ENCODE measurements at places on chromosomes 4 and X.

DNA sequence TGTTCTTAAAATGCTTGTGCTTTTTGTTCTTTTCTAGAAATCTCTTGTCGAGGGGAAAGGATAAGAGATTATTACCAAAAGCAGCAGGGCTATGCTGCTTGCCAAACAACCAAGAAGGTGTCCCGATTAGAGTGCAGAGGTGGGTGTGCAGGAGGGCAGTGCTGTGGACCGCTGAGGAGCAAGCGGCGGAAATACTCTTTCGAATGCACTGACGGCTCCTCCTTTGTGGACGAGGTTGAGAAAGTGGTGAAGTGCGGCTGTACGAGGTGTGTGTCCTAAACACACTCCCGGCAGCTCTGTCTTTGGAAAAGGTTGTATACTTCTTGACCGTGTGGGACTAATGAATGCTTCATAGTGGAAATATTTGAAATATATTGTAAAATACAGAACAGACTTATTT lies 81.5 kb upstream of the PACRGL start:
- peak; percentile 10 for DNase-seq

DNA sequence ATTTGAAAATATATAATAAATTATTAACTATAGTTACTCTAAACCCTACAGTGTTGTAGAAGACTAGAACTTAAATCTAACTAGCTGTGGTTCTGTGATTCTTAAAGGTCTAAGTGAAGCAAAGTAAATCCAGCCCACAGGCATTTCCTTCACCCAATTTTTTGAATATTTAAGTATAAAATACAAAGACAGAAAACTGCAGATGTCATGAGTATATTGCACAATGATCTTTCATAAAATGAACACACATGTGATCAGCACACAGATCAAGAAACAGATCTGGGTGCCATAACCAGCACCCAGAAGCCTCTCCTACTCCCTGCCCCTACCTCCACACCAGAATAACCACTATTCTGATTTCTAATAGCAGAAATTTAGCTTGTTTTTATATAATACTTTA lies 82.9 kb downstream of the CAMK2D start:
- no peak for DNase-seq

- DNase-seq: peak; percentile 7
These were observed 52.1 kb upstream of the PCDH10 start for GRCh38 chr4:133096972-133097371.

DNA sequence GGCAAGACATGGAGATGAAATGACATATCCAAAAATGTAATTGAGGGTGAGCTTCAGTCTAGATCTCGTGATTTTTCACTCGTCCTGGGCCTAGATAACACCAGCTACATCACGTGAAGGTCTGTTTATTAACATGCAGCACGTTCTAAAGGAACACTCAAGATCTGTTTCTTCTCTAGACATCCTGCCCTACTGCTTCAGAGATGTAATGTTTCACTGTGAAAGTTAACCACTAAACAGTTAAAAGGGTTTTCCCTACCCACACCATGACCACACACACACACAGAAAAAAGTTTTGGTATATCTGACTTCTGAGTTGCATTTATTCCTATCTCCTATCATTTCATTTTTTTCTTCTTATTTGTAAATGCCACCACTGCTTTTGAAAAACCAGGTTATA lies 52.3 kb upstream of the SMIM31 start:
- no peak for DNase-seq

DNA sequence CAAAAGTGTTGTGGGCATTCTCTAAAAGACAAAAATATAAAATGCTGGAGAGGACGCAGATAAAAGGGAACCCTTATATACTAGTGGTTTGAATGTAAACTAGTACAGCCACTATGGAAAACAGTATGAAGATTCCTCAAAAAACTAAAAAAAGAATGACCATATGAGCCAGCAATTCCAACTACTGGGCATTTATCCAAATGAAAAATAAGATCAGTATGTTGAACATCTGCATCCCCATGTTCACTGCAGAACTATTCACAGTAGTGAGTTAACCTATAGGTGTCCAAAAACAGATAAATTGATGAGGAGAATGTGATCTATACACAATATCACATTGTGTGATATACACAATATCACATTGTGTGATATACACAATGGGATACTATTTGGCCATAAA lies 1615.3 kb downstream of the PCDH18 start:
- no peak for DNase-seq

DNA sequence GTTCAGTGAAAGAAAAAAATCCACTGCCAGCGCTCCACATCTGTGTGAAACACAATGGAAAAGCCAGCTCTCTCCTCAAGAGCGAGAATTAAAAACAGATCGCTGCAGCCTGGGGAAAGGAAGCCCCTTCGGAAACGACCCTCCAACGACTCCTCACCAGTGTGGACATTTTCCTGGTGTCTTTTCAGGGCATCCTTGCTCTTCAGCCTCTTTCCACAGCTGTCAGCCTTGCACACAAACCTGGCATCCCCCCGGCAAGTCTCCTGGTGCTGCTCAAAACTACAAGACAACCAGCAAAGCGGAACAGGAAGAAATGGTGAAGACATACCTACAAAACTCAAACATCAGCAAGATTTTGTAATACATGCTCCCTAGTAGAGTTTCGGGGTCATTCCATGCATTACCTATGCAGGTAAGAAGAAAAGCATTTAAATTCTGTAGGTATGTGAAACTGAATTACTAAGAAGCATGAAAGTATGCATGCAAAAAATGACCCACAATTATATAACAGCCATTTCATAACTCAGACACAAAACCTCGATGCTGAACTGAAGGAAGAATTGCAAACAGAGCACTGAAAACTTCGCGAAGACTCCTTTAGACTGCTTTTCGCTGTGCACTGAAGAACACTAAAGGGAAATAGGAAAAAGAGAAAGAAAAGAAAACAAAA lies 106.1 kb downstream of the PRDM5 start:
- no peak for DNase-seq

- DNase-seq: no peak
These were observed 51.5 kb downstream of the NPNT start for GRCh38 chr4:105946771-105947170.

GRCh38 chrX:42619068-42619467 lies 158.9 kb downstream of the PPP1R2C start:
- DNase-seq: no peak

GRCh38 chr4:158769175-158769921 lies 522 bp downstream of the FNIP2 start:
- DNase-seq: peak; percentile 48

GRCh38 chrX:19212037-19212436 lies 89.8 kb upstream of the ADGRG2 start:
- DNase-seq: no peak

DNA sequence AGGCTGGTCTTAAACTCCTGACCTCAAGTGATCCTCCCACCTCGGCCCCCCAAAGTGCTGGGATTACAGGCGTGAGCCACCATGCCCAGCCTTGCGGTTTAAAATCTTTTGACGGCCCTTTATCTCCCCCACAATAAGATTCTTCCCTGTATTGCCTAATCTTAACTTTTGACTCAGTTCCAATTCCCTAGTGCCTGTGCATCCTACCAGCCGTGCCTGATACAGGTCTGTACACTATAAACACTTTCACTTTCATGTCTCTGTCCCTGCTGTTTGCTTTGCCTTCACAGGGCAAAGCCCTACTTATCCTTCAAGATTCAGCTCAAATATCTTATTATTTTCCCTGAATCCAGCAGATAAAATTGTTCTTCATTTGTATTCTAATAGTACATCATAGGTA lies 74.6 kb downstream of the WDR44 start:
- no peak for DNase-seq

DNA sequence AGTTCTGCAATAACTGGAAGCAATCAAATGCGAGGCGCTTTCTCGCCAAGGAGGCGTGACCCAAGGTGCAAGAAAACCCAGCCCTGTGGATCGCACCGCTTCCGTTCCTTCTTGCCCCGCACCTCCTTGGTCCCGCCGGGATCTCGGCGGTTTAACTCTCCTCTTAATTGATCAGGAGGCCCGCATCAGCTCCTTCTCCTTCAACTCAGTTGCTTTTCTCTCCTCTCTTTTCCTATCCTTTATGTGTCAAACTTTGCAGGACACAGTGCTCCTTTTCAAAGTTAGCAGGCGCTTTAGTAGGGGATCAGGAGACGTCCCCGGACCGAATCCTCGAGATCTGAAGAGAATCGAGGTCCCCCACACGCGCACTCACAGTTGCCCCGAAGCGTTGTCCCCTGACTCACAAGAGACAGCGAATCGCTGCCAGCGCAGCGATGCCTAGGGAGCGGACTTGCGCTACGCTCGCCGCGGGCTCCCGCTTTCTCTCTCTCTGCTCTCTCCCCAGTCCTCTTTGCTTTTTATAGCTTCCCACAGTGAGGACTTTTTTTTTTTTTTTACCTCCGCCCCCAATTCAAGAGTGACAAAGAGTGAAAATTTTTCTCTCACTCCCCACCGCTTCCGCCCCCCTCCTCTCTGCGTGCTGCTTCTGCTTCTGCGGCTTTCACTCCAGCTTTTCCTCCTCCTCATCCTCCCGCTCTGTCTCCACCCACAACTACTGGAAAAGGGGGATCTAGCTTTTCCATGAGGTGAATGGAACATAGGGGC lies at the start of gene DKK2:
Gene DKK2 (minus strand): TSS at position 495 of the 765 bp plus-strand sequence. CDS start 722 bp downstream, outside the sequence.
- no peak for DNase-seq

- no peak for DNase-seq
These were observed 153.4 kb upstream of the ARSJ start for GRCh38 chr4:114132830-114133229.

- DNase-seq: no peak
These were observed 8.4 kb downstream of the N4BP2 start for GRCh38 chr4:40065010-40065409.

GRCh38 chrX:57565198-57565597 lies 26.6 kb upstream of the ZXDB start:
- no peak for DNase-seq

DNA sequence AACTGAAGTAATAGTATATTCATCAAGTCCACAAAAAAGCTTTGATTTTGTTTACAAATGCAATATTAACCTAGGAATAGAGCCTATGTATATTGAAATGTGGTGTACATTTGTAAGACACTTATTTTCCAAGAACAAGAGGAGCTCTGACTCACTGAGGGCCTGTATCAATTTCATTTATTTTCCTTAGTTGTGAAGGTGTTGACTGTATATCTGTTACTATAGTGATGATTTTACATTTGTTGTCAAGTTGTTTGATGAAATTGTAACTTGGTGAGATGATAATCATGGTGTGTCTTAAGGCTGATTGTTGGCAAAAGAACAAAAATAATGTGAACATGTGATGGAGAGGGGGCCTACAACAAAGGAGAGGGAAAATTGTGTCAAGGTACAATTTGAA lies 274.9 kb upstream of the TEX13A start:
- DNase-seq: no peak

DNA sequence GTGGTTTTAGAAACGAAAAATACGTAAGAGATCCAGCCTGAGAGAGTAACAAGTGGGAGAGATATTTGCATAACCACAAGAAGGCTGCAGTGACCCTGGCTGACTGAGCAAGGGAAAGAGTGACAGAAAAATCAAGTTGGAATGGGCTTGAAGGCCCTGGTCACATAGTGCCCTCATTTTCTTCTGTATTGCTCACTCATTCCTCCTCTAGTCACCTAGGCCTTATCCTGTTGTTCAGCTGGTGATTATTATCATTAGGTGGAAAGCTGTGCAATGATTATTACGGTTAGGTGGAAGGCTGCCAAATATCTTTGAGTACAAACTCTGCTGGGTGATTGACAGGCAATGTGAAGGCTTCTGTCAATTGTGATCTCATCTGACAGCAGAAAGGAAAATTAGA lies 2384.1 kb downstream of the PCDH7 start:
- DNase-seq: no peak

DNA sequence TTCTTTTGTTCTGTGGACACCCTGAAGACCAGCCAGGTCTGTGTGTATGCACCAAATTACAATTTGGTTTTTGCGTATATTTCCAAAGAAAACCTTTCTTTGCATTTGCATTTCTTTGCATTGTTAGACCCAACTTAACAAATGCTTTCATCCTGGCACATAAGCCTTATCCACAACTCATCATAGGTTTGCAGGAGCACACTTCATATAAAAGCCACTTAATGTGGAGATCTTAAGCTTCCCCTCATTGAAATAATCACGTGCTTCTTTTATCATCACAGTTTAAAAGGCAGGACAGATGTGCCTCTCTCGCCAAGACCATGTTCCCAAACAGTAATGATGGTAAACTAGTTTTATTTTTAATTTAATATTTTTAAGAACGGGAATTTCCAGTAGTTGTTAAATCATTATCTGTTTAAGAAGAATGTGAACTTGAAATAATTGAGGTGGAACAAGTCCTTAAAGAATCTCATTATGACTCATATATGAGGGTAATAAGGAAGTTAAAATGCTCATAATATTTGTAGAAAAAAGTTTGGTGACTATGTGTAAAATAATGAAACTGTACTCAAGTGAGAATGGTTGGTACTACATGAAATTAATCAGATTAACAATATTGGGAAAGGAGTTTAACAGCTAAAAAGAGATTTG lies 65.5 kb downstream of the GLRA3 start:
- no peak for DNase-seq

DNA sequence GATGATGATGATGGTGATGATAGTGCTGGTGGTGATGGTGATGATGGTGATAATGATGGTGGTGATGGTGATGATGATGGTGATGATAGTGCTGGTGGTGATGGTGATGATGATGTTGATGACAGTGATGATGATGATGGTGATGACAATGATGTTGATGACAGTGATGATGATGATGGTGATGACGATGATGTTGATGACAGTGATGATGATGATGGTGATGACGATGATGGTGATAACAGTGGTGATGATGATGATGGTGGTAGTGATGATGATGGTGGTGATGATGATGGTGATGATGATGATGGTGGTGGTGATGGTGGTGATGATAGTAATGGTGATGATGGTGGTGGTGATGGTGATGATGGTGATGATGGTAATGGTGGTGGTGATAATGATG lies 80.1 kb upstream of the MXRA5 start:
- DNase-seq: no peak

GRCh38 chr4:23068287-23068686 lies 375.6 kb downstream of the GBA3 start:
- DNase-seq: no peak

DNA sequence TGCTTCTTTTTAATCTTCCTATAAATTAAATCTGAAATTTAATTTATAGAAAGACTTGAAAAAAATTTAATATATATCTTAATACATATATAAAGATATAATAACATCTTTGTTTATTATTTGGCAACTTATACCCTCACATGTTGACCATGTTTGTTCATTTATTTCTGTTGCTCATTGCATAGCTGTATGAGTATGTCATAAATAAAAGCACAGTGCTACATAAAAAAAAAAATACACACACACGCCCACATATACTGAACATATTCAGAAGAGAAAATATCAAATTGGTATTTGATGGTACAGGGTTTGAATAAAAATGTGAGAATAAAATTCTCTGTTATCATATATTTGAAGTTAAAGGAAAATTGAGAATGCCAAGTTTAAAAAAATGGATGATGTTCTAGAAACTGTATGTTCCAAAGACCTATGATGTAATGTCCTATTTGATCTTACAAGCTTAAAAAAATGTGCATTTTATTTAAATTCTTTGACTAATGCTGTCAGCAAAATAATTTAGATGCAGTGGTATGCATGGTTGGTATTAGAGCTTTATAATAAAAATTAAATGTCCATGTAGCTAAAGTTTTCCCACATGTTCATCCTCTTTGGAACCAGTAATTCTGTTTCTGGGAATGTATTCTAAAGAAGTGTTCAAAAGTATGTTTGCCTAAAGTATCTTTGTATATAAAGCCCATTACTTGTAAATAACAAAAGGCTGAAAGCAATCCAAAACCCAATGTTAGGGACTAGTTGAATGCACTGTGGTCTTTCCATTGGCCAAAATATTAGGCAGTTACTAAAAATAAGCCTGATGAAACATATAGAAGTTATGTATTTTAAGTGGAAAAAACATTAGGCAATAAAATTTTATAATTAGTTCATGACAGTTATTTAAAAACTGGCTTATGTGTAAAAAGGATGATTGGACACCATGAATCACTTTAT lies 12.9 kb downstream of the TMEM184C start:
- no peak for DNase-seq

All from HAP-1 (cell line).